ENCODE measurements at places on chromosomes 3 and 15.

GRCh38 chr3:154730186-154730585 lies 300.2 kb upstream of the GPR149 start:
- peak; percentile 71 for DNase-seq

DNA sequence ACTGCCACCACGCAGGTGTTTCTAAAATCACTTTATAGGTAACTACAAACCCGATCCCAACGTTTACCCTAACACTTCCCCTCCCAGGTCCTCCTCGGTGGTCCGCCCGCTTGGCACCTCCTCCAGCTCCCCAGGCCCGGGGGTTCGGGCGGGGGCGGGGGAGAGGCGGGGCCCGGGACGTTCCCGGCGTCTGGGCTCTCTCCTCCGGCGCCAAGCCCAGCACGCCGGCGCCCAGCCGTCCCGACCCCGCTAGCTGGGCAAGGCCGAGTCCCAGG lies 562 bp downstream of the CGGBP1 start:
- no peak for DNase-seq

DNA sequence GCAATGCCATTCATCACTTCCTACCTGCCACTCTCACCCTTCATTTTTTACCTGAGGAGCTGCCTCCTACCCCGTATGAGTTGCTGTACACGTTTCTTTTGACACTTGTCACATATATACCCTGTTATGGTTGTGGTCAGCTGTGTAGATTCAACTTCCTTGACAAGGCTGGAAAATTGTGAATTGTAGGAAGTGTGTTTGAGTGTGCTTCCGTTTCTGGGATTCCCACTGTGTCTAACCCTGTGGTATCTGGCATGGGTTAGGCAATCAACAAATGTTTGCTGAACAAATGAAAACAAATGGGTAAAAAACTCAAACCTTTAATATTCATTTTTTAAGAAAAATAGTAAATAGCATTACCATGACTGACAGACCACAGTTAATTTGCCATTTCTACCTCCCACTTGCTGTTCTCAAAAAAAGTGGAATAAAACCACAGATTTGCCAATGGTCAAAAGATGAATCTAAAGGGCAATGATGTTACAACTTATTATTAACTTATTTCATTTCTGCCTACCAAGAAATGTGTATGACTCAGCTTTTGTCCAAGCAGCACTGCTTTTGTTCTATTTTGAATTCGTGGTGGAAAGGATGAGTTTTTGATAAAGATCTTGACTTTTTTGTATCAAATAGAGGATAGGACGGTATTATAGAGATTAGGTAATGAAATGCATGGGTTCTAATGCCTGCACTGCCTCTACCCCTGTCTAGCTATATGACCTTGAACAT lies 404.6 kb downstream of the LPP start:
- no peak for DNase-seq

GRCh38 chr3:121985846-121986245 lies 36.2 kb downstream of the ILDR1 start:
- no peak for DNase-seq

DNA sequence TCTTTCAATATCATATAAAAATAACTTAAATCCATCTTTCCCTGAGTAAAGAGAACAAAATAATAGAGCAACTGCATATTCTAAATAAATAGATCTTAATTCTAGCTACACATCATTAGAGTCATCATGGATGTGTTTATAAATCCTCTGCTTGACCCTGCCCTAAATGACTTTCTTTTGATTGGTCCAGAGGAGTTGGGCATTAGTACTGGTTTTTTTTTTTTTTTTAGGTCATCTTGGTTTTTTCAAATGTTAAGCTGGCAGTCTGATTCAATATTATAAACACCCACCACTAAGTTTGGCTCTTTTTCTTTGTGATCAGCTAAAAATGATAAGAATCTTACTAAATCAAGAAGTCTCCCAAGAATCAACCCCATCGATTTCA lies 504.0 kb upstream of the CBLB start:
- DNase-seq: no peak

Measured in NCI-H2081 treated with DMSO at 0.1 percent for 48 hours (cell line).